Osteoblast (primary cell): ENCODE measurements at places on chromosomes 12 and 14. TPM values are rescaled to one million over a fixed set of nuclear protein-coding genes. Genes with fewer than 3 reads are reported as not detected.

DNA sequence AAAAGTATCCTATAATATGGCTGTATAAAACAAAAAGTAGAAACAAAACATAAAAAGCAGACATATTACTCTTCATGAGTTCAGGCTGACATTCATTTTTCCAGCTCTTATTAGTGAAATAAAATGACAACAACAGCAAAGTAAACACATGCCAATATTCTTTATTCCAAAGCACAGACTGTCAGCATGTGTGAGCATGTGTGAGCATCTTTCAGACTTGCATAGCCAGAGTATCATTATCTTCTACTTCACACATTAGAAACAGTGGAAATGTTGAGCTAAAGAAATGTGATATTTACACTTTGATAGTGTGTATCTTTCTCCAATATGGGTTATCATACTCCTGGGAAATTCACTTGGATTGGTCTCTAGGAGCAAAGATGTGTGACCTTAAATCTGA, 476.6 kb upstream of the TMEM132C start:
- DNase-seq: no peak
- no peak overlapping the region for H3K27ac ChIP-seq
- H3K36me3 ChIP-seq: no peaks in the 10 kb centered on the region
- no peaks in the 10 kb centered on the region for H3K4me1 ChIP-seq

GRCh38 chr12:52181746-52182145, 10.1 kb downstream of the KRT80 start:
- H3K4me3 ChIP-seq: no peak overlapping the region
- no peaks in the 10 kb centered on the region for H3K36me3 ChIP-seq

DNA sequence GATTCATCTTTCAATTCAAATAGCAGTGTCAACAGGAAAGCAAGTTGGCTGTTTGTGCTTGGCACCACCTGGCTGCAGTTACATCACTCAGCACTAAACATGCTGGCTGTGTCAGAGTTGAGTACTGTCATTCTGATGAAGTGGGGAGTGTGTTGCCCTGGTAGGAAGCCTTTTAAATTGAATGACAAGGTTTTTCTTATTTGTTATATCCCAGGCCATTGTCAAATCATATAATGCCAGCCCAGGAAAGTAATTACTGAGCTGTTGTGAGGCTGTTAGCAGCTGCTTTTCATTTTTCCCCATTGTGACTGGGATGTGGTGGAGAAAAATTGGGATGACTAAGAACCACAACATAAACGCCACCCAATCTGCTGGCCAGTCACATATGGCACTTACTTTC, 106.5 kb upstream of the PRKD1 start:
- peaks cover 10% of the 10 kb centered on the region for H3K4me1 ChIP-seq
- no peaks in the 10 kb centered on the region for H3K27me3 ChIP-seq
- H3K27ac ChIP-seq: no peak overlapping the region

- H3K27me3 ChIP-seq: no peaks in the 10 kb centered on the region
- H3K27ac ChIP-seq: no peak overlapping the region
- H3K4me3 ChIP-seq: no peak overlapping the region
- H3K36me3 ChIP-seq: no peaks in the 10 kb centered on the region
- DNase-seq: no peak
Measured at GRCh38 chr12:42790761-42791151, 201.2 kb upstream of the PRICKLE1 start.

DNA sequence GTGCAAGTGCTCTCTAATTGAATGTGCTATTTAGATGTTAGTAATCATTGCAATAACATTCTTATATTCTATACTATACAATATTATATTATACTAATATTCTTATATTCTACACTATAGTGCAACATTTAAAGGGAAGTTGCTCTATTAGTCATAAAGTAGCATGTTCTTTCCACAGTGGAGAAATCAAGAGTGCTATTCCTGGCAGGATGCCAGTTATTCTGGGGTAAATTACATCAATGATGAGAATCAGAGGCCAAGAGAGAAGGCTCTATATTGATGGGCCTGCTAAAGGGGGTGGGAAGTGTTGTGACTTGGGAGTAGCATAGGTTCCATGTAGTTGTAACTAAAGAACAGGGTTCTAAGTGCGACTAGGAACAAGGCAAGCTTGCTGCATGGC, 121.5 kb downstream of the SLC15A5 start:
- no peaks in the 10 kb centered on the region for H3K36me3 ChIP-seq
- H3K4me1 ChIP-seq: no peaks in the 10 kb centered on the region
- H3K27me3 ChIP-seq: peaks cover 3% of the 10 kb centered on the region
- no peak overlapping the region for H3K27ac ChIP-seq

Gene KCNMB4
- under 0.01 TPM in 2 replicates for total RNA-seq

Gene ZDHHC22
- not detected in 2 replicates for total RNA-seq

Gene DPF3
- 0.59 and 1.8 TPM in 2 replicates for total RNA-seq
